NCI-H460 (cell line): ENCODE measurements at places on chromosomes 6 and 20. TPM values are rescaled to one million over a fixed set of nuclear protein-coding genes. Genes with fewer than 3 reads are reported as not detected.

GRCh38 chr6:169293196-169293595 lies 39.5 kb upstream of the THBS2 start:
- DNase-seq: peak; percentile 3

Gene PLN
- total RNA-seq: not detected in 2 replicates

DNA sequence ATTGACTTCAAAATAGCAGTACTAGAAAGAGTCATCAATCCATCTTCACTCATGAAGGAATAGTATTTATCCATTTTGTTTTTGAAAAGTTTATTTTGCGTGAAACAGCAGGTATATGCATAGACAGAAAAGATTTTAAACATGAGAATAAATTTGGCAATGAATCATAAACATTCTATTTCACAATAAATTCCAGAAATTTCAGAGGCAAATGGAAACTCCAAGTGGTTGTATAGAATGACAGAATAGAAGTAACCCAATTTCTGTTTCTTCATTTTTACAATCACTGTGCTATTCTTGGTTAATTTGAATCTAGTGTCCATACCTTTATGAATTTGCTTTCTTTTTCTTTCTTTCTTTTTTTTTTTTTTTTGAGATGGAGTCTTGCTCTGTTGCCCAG lies 173.0 kb upstream of the ECI2 start:
- DNase-seq: no peak

GRCh38 chr6:167428664-167429333 lies 103.9 kb downstream of the TTLL2 start:
- DNase-seq: no peak

- DNase-seq: no peak
Measured at GRCh38 chr6:2552526-2553154, 198.1 kb downstream of the MYLK4 start.

Gene FUCA2
- total RNA-seq: 64.2 and 74.8 TPM in 2 replicates

Gene EIF2S2
- total RNA-seq: 257 and 265 TPM in 2 replicates

Gene CBLN4
- not detected in 2 replicates for total RNA-seq

GRCh38 chr20:47917549-47918070 lies 132.3 kb upstream of the SULF2 start:
- DNase-seq: no peak

DNA sequence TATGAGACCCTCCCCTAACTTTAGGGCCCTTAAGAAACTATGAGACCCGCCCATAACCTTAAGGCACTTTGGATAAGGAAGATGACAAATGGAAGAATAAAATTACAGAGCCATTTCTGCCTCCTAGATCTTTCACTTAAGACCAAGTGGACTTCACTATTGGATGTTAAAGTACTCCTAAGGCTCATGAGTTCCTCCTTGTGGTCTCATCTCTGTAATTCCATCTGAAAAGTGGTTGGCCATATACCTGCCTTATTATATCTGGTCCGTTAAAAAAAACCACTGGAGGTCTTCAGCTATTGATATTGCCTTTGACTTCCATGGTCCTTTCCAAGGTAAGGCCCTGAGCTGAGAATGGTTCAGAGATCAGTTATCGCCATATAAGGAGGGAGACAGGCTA lies 310.3 kb downstream of the EYA4 start:
- DNase-seq: no peak

DNA sequence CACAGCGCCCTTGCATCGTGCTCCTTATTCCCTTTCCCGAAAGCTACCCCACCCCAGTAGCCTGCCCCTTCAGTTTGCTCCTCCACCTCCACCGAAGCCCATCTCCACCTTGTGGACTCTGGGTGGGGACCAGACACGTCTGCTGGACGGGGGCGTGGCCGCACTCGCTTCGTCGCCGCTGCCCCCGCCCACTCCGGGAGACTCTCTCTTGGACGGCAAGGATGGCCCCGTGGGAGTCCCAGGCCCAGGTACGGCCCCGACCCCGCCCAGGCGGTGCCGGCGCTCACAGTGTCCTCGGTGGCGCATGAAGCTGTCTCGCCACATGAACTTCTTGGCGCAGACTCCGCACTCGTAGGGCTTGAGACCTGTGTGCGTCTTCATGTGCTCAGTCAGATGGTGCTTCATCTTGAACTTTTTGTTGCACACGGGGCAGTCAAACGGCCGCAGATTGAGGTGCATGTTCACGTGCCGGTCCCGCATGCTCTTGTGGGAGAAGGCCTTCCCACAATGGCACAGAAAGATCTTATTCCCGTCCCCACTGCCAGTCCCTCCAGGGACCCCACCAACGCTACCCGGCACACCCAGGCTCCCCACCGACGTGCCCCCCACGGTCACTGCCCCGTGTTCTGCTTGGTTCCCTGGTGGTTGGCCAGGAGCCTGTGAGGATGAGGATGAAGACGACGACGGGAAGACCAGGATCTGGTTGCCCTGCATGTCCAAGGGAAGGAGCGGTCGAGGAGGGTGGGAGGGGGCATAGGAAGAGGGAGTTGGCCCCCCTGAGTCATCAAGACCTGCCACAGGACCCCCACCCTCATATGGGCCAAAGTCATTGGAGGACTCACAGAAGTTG lies 1.3 kb upstream of the TAPBP start:
- DNase-seq: no peak

Gene SSTR4
- total RNA-seq: not detected in 2 replicates

DNA sequence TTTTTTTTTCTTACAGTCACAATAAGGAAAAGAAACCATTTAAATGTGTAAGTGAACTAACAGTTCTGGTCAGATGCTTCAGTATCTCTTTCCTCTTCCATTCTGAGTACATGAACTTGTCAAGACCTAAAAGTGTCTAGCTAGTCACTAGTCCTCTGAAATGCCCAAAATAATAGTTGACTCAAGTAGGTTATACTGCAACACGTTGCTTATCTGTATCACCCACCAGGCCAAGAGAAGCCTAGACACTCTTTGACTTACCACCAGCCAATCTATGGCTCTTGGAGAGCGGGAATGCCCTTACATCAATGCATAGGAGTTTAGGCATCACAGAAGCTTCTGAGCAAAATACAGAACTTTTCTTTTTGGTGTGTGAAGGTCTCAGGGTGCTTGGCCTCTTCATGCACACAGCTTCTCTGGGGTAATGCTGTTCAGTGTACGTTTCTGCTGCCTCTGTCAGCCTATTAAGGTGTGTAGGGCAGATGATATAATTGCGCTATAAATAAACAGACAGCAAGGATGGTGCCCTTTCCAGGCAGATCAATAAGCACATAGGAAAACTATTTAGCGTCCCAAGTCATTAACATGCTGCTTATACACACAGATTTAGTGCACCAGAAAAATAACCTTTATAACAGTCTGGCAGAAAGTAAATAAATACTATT lies 7.8 kb upstream of the GFOD1 start:
- no peak for DNase-seq

GRCh38 chr6:29845405-29846006 lies 17.9 kb downstream of the HLA-G start:
- no peak for DNase-seq

DNA sequence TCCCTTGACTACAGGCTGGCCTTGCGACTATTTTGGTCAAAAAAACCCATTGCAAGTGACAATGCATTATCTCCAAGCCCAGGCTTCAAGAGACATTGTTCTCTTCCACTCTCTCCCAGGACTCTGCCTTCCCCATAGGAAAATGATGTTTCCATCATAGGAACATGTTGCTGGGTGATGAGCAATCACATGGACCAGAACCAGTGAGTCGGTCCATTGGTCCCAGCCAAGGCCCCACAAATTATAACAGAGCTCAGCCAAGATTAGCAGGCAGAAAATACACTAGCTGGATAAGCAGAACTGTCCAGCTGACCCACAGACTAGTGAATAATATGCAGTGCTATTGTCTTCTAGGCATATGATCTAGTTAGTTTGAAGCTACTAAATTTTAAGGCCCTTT lies 27.4 kb downstream of the TENT5A start:
- DNase-seq: no peak

DNA sequence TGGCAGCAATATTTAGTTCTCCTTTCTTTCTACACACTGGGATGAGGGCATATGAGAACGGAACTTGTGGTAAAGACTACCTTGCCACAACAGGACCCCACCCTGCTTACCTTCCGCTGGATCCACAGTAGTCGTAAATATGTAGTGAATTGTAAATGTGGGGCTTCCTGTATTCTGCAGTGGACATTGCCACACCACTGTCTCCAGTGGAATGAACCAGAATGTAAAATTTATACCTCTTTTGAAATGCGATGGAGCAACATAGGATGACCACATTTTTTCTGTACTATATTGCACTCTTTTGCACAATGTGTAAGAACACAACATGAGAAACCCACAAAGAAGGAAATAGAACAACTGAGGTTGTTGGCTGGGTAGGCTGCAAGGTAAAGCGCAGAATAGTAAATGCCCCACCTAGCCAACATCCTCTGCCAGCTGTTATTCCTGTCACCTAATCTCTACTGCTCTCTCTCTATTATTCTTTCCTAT lies 16.1 kb upstream of the RIPOR2 start:
- no peak for DNase-seq

DNA sequence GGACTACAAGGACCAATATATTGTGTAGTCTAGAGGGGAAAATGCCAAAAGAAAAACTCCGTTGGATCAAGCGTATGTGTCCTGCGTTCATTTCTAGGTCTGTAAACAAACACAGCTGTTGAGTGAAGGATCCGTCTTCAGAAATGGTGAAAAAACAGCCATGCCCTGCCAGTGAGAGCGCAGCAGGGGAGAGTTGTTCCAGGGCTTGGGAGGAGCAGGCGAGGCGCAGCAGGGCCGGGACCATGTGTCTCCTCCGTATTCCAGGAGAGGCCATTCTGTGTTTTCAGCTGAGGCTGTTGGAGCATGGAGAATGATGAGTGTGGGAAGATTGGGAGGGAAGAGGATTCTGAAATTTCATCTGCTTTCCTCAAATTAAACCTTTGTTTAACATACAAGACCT lies 38.0 kb downstream of the BMP6 start:
- no peak for DNase-seq

GRCh38 chr20:35586751-35587425 lies 28.7 kb upstream of the SPAG4 start:
- DNase-seq: no peak

DNA sequence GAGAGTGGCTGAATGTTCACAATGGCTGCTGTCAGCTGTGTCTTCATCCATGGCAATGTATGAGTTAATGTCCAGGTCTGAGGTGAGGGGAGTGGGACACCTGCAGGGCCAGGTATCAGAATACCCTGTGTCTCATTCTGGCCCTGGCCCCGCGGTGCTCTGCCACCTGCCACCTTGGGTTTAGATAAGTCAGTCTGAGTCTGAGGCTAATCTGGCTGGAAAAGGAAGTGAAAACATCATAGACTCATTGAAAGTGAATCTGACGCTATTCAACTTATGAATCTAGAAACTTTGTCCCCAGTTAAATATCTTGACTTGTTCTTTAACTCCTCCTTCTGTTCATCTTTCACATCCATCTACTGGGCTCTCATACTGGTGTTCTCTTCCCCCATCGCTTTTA lies 267.1 kb upstream of the JAG1 start:
- no peak for DNase-seq

GRCh38 chr20:34190679-34191090 lies 50.5 kb upstream of the ASIP start:
- peak; percentile 71 for DNase-seq

DNA sequence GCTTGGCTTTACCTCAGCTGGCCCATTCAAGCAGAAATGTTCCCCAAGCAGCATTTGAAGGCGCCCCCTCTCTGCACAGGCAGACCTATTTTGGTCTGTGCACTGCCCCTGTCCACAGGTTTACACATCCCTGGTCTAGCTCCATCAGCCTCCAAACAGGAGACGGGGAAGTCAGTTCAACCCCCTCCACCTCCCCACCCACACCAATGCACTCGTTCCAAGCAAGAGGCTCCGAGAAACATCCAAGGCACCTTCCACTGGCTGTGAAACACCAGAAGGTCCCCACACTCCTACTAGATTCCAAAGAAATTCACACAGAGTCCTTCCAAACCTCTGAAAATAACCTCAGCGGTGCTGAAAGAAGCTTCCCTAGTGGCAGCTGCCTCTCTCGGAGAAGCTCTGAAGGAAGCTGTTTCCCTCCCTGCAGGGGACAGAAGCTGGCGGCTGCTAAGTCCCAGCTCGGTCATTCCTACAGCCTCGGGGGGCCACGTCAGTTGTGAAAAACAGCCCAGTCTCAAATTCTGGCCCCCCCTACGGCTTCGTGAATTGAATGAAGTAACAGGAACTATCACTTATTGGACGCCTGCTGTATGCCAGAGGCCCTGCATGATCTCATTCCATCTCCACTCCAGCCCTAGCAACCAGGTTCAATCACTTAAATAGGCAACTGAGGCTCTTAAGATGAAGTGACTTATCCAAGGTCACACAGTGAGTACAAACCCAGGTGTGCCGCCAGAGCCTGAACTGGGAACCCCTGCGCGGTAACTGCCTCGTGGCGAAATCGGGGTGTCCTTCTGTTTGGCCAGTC lies 815 bp downstream of the SPATA2 start:
- no peak for DNase-seq

Gene LINC00237
- total RNA-seq: not detected in 2 replicates

DNA sequence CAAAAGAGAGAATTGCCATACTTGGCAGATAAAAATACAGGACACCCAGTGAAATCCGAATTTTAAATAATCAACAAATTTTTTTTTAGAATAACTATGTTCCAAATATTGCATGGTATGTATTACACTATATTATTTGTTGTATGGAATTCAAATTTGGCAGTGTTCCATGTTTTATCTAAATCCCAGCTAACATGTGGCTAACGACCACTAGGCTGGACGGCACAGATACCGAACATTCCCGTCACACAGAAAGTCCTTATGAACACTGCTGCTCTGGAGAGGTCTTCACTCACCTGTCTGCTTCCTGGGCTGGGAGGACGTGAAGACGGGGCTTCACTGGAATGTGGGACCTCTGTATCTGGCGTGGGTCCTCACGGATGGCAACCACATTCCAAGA lies 32.8 kb downstream of the SNX5 start:
- no peak for DNase-seq

DNA sequence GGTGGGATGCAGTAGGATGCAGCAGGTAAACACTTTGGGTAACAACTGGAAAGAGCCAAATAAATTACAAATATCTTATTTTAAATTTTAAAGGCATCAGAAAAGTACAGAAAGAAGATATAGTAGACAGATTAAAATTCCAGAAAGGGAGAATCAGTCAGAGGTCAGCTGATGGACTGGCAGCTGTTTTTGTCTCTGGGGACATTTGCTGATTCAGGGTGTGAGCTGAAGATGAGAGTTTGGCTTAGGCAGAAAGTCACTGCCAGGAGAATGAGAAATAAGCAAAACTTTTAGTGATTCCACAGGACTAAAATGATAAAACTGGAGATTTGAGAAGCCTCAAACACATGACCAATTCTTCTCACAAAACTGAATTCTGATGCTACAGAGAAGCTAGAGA lies 39.5 kb downstream of the AHI1 start:
- DNase-seq: no peak

Gene LRRC73
- total RNA-seq: 0.25 and 0.26 TPM in 2 replicates

Gene SLC22A3
- total RNA-seq: 0.07 TPM in 1 of 2 replicates, not detected in the other

DNA sequence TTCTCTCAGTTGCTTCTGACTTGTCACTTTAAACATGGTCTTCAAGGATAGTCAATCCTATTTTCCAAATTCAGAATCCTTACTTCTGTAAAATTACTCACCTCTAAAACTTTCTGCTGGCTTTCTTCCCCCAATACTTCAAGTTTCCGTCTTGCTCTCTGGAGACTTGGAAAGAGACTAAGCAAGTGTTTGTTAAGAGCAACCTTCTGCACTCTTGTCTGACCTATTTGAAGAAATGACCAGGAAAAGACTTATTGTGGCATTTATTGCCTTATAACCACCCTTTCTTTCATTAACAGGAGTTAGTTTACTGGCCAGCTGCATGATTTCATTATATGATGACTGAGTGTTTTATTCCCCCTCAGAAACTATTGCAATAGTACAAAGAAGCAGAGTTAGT lies 181.0 kb downstream of the TBC1D7 start:
- DNase-seq: no peak

Gene RAET1L
- 0.20 TPM in 1 of 2 replicates, not detected in the other for total RNA-seq

Gene MKKS
- 19.3 and 28.7 TPM in 2 replicates for total RNA-seq

Gene TMEM200A
- total RNA-seq: not detected in 2 replicates
